ENCODE measurements at places on chromosomes 4 and X.

DNA sequence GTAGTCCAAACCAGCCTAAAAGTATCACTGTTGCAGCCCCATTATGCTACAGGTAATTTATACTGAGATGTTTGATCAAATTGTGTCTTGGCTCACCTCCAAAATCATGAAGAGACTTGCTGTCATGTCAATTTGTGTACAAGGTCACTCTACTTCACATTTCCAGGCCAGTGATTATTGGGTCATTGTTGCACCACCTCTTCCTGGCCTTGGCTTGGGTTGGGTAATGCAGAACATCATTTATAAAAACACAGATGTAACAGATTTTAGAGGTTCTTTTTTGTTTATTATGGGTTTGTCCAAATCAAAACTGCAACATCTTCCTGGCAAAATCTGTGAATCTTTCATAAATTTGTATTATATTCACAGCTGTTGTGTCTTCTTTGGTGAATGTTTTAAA is 459.5 kb downstream of the ANKRD50 start:
- no peak for DNase-seq

DNA sequence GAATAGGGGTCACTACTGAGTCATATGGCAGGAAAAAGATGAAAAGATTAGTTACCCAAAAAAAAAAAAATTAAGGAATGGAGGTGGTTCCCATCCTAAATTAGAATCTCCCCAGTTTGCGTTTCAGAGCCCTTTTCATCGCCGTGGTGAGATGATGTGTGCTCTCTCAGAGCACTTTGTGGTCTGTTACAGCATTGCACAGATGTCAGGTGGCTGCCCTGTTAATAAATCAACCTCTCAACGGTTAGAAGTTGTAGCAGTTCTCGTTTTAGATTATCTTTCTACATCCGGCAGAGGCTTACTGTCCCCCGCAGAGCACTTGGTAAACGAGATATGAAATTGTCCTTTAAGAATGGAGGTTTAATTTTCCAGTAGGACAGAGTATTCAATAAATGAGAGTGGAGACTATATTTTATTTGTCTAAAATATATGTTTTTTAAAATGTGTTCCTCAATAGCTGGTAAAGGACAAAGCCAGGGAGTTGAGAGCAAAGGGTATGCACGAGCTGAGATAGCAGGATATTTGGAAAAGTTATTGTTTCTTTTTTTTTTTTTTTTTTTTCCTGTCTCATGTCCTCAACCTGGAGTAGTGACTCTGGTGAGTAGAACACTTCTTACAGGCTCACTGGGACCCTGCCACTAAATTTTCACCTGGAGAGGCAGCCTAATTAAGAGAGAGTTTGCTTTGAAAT is 26.9 kb downstream of the AFF1 start:
- no peak for DNase-seq

DNA sequence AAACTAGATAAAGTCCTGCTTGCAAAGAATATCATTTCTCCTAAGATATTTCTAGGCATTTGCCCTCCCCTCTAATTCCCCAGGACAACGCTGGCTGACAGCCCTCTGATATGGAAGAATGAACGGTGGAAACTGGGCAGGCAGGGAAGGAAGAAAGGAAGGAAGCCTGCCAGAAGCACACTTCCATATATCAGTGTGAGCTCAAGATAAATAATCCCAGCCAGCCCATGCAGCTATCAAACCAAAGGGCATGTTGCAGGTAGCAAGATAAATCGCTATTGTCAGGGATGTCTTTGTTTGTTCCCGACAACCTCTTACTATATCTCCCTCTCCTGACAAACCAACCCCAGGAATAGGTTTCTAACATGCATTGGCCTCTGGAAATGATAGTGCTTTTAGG is 412.8 kb downstream of the HNRNPD start:
- DNase-seq = no peak

GRCh38 chrX:24676403-24677024 is 17.2 kb upstream of the POLA1 start:
- no peak for DNase-seq

GRCh38 chr4:2047031-2047660 is 12.0 kb upstream of the NAT8L start:
- no peak for DNase-seq

DNA sequence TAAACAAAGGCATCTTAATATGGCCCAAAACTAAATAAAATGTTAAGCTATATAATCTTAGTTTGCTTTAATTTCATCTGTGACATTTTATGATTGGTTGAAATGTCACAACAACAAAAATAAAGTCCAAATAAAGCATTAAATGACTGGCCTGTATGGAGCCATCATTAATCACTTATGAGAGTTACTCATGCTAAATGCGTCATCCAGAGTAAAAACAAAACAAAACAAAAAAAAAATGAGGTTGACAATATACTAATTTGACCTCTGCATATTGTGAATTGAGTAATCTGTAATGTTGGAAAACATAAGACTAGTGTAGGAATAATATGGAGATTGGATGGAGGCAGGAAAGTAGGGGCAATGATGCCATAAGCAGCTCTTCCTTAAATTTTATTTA is 139.7 kb downstream of the MAPK10 start:
- DNase-seq = no peak

DNA sequence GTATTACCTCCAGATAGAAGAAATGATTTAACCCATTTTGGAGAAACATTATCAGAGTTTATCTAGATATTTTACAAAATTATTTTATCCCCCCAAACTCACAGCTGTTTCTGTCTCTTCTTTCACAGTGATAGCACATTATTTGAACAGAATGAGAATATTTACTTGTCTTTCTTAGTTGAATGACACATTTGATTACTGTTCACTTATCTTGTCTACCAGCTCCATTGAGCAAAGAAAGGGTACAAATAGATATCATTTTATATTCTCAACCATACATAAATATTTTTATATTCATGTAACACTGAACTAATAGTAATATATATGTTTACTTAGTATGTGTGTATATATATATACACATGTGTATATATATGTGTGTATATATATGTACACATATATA is 364.2 kb downstream of the GALNTL6 start:
- DNase-seq = no peak

- no peak for DNase-seq
These were observed at the start of gene PDE6B for GRCh38 chr4:624705-625590. Gene PDE6B (plus strand): TSS chr4:625573. CDS start chr4:625627, 54 bp downstream.

DNA sequence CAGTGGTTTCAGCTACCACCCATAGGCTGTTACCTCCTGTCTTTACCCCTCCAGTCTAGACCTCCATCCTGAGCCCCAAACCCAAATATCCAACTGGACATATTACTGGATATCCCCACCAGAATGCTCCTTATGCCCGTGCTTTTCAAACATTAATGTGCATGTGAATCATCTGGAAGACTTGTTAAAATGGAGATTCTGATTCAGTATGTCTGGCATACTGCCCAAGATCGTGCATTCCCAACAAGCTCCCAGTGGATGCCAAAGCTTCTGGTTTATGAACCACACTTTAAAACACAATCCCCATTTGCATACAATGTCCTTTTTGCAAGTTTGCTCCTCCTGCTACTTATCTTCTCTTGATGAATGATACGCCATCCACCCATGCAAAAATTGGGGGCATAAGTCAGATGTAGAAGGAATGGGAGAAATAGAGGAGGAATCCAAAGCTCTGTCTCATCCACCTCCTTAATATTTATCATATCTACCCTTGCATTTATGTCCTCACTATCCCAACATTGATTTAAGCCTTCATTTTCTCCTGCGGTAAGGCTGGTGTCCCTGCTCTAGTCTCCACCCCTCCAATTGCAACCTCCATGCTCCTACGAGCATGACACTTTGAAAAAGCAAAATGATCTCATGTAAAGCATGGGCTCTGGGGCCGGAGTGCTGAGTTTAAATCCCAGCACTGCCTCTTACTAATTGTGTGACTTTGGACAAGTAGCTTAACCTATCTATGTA is 7.4 kb upstream of the PGRMC1 start:
- no peak for DNase-seq

GRCh38 chrX:20362268-20363267 is 95.9 kb upstream of the RPS6KA3 start:
- DNase-seq = no peak

GRCh38 chr4:786861-787300 is 39.0 kb downstream of the CPLX1 start:
- DNase-seq = no peak

DNA sequence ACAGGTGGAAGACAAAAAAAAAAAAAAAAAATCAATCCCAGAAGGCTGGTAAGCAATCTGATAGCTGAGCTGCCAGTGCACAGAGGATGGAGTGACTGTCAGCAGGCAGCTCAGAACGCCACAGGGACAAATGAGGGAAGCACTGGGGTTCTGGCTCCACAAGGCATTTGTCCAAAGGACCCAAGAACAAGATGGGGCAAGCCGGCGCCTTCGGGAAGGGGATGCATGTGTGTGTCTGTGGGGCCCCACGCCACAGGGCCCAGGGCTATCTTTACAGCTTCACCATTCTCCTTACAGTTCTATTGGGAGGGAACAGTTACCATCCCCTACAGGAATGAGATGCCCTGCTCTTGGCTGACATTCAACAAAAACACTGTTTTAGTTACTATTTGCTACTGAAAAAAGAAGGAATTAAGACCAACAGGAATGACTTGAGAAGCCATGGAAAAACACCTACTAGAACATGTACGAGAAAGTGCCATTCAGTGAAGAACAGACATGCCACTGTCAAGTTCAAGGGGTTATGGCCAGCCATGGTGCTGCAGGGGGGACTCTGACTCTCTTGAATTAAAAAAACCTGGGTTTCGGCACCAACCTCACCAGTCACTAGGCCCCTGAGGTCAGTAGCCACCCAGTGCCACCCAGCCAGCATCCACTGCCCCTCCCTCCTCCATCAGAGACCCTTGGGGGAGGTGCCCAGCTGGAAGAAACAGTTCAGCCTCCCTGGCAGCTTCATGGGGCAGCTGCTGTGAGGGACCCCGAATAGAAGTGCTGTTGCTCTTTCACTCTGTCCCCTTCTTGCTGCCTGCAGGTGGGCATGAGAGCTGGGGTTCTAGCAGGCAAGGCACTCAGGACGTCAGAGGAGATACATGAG is 18.5 kb downstream of the WDR1 start:
- DNase-seq = no peak

GRCh38 chr4:79030973-79031372 is 91.7 kb upstream of the PAQR3 start:
- no peak for DNase-seq

DNA sequence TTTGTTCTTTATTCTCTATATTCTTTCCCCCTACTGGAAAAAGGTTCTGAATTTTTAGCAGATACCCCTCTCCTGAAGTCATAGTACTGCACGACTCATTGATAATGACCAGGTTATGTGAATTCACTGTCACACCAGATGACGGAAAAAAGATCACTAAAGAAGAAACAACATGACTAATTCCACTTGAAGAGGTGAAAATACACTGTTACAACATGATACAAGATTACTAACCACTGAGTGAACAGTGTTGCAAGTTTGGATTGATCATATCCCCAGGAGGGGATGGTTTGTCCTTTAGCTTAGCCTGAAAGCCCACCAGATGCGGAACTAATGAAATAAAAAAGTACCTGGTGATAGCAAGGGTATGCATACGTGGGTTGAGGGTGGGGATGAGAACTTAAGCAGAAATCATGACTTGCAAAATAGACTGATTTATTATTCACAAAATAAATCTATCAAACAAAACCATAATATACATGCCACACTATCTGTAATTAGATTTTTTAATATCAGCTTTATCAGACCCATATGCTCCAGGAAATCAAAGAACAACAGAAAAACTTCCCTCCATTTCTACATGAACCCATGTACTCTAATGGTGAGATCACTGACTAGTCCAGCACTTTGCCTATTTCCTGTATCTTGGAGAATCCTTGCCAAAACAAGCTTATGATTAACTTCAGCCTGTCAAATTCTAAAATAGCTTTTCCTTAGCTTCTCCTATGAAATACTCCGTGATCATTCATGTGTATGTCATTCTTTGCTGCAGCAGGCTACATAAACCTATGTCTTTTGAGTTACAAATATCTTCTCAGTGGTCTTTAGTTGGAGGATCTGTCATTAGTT is 257.4 kb upstream of the AGA start:
- DNase-seq = no peak

GRCh38 chrX:119758731-119759247 is 401 bp downstream of the SOWAHD start:
- no peak for DNase-seq

GRCh38 chr4:174430576-174430975 is 91.7 kb downstream of the HPGD start:
- no peak for DNase-seq

GRCh38 chr4:166501941-166502382 is 628.9 kb downstream of the TLL1 start:
- no peak for DNase-seq
